Left ventricle myocardium inferior (tissue), 1 donor: ENCODE measurements at places on chromosomes 13 and 19. TPM values are rescaled to one million over a fixed set of nuclear protein-coding genes. Genes with fewer than 3 reads are reported as not detected.

APOC1 gene
- total RNA-seq, result 0.85 TPM

GRCh38 chr19:29088761-29089160 is 124.2 kb downstream of the UQCRFS1 start:
- H3K27me3 ChIP-seq, result peaks cover 60% of the 10 kb centered on the region
- no peak overlapping the region for H3K27ac ChIP-seq
- H3K4me1 ChIP-seq, result no peaks in the 10 kb centered on the region
- H3K4me3 ChIP-seq, result no peak overlapping the region
- no peaks in the 10 kb centered on the region for H3K36me3 ChIP-seq

GAPDHS gene
- total RNA-seq, result not detected

GRCh38 chr19:7333198-7334118 is 15.3 kb upstream of the ARHGEF18 start:
- H3K4me3 ChIP-seq, result no peak overlapping the region
- peak; percentile 29 for DNase-seq
- no peaks in the 10 kb centered on the region for H3K27me3 ChIP-seq
- peaks cover 31% of the 10 kb centered on the region for H3K4me1 ChIP-seq

DNA sequence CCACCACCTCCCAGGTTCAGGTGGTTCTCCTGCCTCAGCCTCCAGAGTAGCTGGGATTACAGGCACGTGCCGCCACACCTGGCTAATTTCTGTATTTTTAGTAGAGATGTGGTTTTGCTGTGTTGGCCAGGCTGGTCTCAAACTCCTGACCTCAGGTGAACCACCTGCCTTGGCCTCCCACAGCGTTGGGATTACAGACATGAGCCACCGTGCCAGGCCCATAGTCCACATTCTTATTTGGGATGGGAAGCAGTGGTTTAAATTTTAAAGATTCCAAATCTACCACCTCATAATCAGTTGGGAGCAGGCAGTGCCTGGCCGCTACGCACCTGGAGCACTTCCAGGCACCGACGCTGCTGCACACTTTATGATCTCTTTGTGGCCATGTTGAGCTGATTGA is 160.6 kb upstream of the SOX1 start:
- H3K4me1 ChIP-seq, result no peaks in the 10 kb centered on the region
- DNase-seq, result no peak
- H3K36me3 ChIP-seq, result no peaks in the 10 kb centered on the region
- peaks cover 66% of the 10 kb centered on the region for H3K27me3 ChIP-seq
- H3K4me3 ChIP-seq, result no peak overlapping the region
- no peak overlapping the region for H3K27ac ChIP-seq

TNFRSF19 gene
- total RNA-seq, result 25.9 TPM

- H3K36me3 ChIP-seq, result no peaks in the 10 kb centered on the region
- H3K27me3 ChIP-seq, result peaks cover 34% of the 10 kb centered on the region
- no peaks in the 10 kb centered on the region for H3K4me1 ChIP-seq
These were observed 42.2 kb upstream of the ZNF507 start for GRCh38 chr19:32303193-32303592.

DNA sequence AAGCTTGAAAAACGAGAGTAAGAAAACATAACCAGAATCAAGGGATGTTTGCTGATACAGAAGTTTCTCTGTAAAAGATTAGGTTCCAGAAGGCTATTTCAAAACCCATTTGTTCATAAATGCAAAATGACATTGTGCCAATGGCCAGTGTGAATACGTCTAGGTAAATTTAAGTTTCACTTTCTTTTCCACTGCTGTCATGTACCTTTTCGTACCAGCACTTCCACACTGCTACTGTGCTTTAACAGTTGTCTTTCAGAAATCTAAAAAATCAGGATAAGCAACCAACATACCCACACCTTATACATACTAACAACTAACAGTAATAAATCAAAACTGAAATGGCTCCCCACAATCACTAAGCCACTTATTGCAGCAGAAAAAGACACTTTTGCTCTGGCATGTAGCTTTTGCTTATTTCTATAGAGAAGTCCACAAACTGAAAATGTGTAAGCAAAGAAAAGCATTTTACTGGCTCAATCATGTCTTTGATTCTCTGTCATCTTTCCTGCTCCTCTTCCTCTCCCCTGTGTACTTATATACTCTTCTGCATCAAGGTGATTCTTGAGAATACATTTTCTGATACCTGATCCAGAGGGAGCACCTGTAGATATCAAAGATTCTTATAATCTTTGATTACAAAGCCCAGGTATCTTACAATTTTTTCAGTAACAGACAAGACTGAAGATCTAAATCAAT is 34.3 kb downstream of the ELF1 start:
- H3K36me3 ChIP-seq, result no peaks in the 10 kb centered on the region
- H3K27me3 ChIP-seq, result no peaks in the 10 kb centered on the region
- H3K27ac ChIP-seq, result peak overlapping the region; percentile 86
- peak overlapping the region; percentile 58 for H3K4me3 ChIP-seq
- peaks cover 84% of the 10 kb centered on the region for H3K4me1 ChIP-seq

PLIN4 gene
- 162 TPM for total RNA-seq

RBM42 gene
- total RNA-seq, result 52.7 TPM

- H3K27me3 ChIP-seq, result no peaks in the 10 kb centered on the region
- H3K4me1 ChIP-seq, result peaks cover 11% of the 10 kb centered on the region
- H3K4me3 ChIP-seq, result no peak overlapping the region
- no peak overlapping the region for H3K27ac ChIP-seq
These were observed 26.9 kb upstream of the RBM26 start for GRCh38 chr13:79432992-79433391.

ACER1 gene
- total RNA-seq, result not detected

DNA sequence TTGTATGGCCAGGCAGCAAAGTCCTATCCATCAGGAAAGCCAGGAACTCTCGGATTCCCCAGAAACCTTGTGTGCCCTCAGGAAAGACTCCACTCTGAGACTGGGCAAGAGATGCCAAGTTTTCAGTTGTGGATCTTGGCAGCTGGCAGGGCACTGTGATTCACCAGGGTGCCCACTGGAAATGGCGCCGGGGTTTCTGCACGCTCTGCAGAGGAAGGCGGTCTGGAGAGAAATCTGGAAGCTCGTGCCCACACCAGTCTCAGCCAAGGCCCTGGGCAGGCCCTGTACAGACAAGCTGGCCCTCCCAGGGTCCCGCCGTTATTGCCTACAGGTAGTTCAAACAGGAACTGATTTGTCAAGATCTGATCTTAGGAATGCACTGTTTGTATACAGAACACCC is 4.9 kb downstream of the NAPA start:
- H3K4me3 ChIP-seq, result peak overlapping the region; percentile 99
- H3K27me3 ChIP-seq, result no peaks in the 10 kb centered on the region
- no peak for DNase-seq
- peak overlapping the region; percentile 97 for H3K27ac ChIP-seq

- no peaks in the 10 kb centered on the region for H3K27me3 ChIP-seq
- H3K27ac ChIP-seq, result peak overlapping the region; percentile 12
- H3K36me3 ChIP-seq, result no peaks in the 10 kb centered on the region
- peak; percentile 45 for DNase-seq
- no peaks in the 10 kb centered on the region for H3K4me1 ChIP-seq
These were observed 107.1 kb downstream of the UBL3 start for GRCh38 chr13:29743201-29743786.

GRCh38 chr19:16449330-16449961 is 22.3 kb downstream of the EPS15L1 start:
- no peak overlapping the region for H3K4me3 ChIP-seq
- DNase-seq, result no peak
- peak overlapping the region; percentile 88 for H3K27ac ChIP-seq
- H3K36me3 ChIP-seq, result peaks cover 4% of the 10 kb centered on the region
- no peaks in the 10 kb centered on the region for H3K27me3 ChIP-seq

DNA sequence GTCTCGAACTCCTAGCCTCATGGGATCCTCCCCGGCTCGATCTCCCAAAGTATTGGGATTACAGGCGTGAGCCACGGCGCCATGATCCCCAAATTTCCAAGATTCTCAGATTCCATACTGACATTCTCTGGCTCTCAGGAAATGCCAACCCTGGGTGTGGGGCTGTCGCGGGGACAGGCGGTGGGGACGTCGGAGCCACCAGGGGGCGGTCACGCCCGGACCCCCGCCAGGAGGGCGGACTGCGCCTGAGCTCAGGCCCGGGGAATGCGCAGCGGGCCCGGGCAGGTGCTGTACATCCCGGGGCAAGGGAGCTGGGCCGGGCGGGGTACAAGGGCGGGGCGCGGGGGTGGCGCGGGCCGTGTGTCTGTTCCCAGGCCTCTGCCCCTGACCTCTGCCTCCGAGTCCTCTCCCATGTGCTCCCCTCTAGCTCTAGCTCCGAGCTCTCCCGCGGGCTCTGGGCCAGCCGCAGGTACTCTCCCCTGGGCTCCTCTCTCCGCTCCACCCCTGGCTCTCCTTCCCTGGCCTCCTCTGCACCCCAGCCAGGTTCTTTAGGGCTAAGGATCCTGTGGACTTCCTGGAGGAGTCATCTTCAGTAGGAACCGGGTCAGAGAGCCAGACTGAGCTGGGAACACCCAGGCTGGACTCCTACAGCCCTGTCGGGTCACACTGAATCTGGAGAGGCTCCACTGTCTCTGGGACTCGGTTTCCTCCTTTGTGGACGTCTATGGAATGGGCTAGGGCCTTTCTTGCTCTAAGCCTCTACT is 2.4 kb downstream of the PPP1R13L start:
- H3K4me1 ChIP-seq, result peaks cover 93% of the 10 kb centered on the region
- no peaks in the 10 kb centered on the region for H3K27me3 ChIP-seq
- H3K27ac ChIP-seq, result peak overlapping the region; percentile 97
- H3K4me3 ChIP-seq, result peak overlapping the region; percentile 88

PLK5 gene
- total RNA-seq, result not detected

ZNF429 gene
- 10.0 TPM for total RNA-seq

KLK11 gene
- total RNA-seq, result not detected

DNA sequence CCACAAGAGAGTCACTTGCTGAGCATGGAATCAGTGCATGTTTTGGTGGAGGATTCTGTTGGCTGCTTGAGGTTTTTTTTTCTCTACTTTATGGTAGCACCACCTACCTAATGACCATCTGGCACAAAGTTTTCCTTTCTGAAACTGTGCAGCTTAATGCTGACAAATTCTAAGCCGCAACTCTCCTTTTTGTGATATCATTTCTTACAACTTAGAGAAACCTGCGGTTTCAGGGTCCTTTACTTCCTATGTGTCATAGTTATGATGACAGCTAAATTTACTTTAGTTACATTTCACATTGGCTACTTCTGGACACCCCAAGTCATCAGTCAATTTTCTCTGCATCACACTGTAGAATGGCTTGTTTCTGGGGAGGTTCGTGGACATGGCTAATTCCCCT is 115.4 kb upstream of the TMTC4 start:
- DNase-seq, result no peak
- no peak overlapping the region for H3K4me3 ChIP-seq
- no peak overlapping the region for H3K27ac ChIP-seq
- no peaks in the 10 kb centered on the region for H3K27me3 ChIP-seq
- H3K36me3 ChIP-seq, result no peaks in the 10 kb centered on the region

ACTL9 gene
- not detected for total RNA-seq
